ENCODE measurements at places on chromosomes 11 and 22. TPM values are rescaled to one million over a fixed set of nuclear protein-coding genes. Genes with fewer than 3 reads are reported as not detected.

PARVG gene
- 0.32 TPM for total RNA-seq

OR51B5 gene
- total RNA-seq = not detected

DNAJB7 gene
- total RNA-seq = not detected

CCDC73 gene
- total RNA-seq = not detected

ACTN3 gene
- total RNA-seq = under 0.01 TPM

SCGB1C1 gene
- not detected for total RNA-seq

BRSK2 gene
- total RNA-seq = 0.15 TPM

CCT8L2 gene
- not detected for total RNA-seq

ART5 gene
- total RNA-seq = not detected

PNPLA2 gene
- total RNA-seq = 15.2 TPM

ADAMTS15 gene
- total RNA-seq = under 0.01 TPM

VSIG2 gene
- total RNA-seq = 0.46 TPM

GRK2 gene
- total RNA-seq = 36.8 TPM

C11orf87 gene
- not detected for total RNA-seq

OR52E8 gene
- total RNA-seq = not detected

DNAJB13 gene
- total RNA-seq = not detected

VWCE gene
- 1.6 TPM for total RNA-seq

NFAM1 gene
- total RNA-seq = not detected

MOGAT2 gene
- not detected for total RNA-seq

GVQW3 gene
- total RNA-seq = 3.0 TPM

ANGPTL5 gene
- total RNA-seq = not detected

DDT gene
- total RNA-seq = 42.1 TPM

FBLN1 gene
- total RNA-seq = 14.3 TPM

LMNTD2 gene
- 0.65 TPM for total RNA-seq

HORMAD2 gene
- not detected for total RNA-seq

EI24 gene
- 166 TPM for total RNA-seq

FGF19 gene
- not detected for total RNA-seq

B4GAT1 gene
- 36.5 TPM for total RNA-seq

DESI1 gene
- 21.4 TPM for total RNA-seq

OR5AK2 gene
- not detected for total RNA-seq

SERHL2 gene
- 1.9 TPM for total RNA-seq

ZNF214 gene
- total RNA-seq = 1.9 TPM

PPFIBP2 gene
- 2.9 TPM for total RNA-seq

RCOR2 gene
- total RNA-seq = 0.65 TPM

UBQLN3 gene
- total RNA-seq = not detected

LAYN gene
- 1.8 TPM for total RNA-seq

SLC43A1 gene
- total RNA-seq = 13.6 TPM

KCNQ1 gene
- total RNA-seq = not detected

BTG4 gene
- total RNA-seq = not detected

YPEL1 gene
- 3.2 TPM for total RNA-seq

SOX6 gene
- under 0.01 TPM for total RNA-seq

GGT5 gene
- 1.4 TPM for total RNA-seq

USP2 gene
- 0.32 TPM for total RNA-seq

TMEM151A gene
- not detected for total RNA-seq

CCDC15 gene
- 1.6 TPM for total RNA-seq

ASRGL1 gene
- total RNA-seq = 37.1 TPM

DBX1 gene
- total RNA-seq = not detected

NRXN2 gene
- total RNA-seq = not detected

PITPNM1 gene
- total RNA-seq = 14.3 TPM

HTR3B gene
- total RNA-seq = not detected

OR52A1 gene
- total RNA-seq = not detected

MAPK8IP2 gene
- not detected for total RNA-seq

CSF2RB gene
- total RNA-seq = 19.1 TPM

VPREB1 gene
- total RNA-seq = not detected

APOA1 gene
- not detected for total RNA-seq

ARL2 gene
- 137 TPM for total RNA-seq

OR52N2 gene
- total RNA-seq = not detected

OR8G5 gene
- not detected for total RNA-seq

DRICH1 gene
- not detected for total RNA-seq

OR6M1 gene
- total RNA-seq = not detected

Data from epithelial cell of umbilical artery (primary cell).